ENCODE measurements at places on chromosomes 13 and 19.

- no peak for DNase-seq
Measured at GRCh38 chr19:14565298-14565679, 6.6 kb downstream of the NDUFB7 start.

DNA sequence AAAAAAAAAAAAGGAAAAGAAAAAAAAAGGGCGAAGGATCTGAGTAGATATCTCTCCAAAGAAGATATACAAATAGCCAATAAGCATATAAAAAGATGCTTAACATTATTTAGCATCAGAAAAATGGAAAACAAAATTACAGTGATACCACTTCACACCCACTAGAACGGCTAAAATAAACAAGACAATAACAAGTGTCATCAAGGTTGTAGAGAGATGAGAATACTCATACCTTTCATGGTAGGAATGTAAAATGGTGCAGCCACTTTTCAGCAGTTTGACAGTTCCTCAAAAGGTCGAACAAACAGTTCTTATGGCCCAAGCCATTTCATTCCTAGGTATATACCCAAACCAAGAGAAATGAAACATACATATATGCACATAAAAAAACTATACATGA, 33.5 kb downstream of the FOXO1 start:
- no peak for DNase-seq

- no peak for DNase-seq
Measured at GRCh38 chr13:26718146-26718545, 42.4 kb downstream of the GPR12 start.

DNA sequence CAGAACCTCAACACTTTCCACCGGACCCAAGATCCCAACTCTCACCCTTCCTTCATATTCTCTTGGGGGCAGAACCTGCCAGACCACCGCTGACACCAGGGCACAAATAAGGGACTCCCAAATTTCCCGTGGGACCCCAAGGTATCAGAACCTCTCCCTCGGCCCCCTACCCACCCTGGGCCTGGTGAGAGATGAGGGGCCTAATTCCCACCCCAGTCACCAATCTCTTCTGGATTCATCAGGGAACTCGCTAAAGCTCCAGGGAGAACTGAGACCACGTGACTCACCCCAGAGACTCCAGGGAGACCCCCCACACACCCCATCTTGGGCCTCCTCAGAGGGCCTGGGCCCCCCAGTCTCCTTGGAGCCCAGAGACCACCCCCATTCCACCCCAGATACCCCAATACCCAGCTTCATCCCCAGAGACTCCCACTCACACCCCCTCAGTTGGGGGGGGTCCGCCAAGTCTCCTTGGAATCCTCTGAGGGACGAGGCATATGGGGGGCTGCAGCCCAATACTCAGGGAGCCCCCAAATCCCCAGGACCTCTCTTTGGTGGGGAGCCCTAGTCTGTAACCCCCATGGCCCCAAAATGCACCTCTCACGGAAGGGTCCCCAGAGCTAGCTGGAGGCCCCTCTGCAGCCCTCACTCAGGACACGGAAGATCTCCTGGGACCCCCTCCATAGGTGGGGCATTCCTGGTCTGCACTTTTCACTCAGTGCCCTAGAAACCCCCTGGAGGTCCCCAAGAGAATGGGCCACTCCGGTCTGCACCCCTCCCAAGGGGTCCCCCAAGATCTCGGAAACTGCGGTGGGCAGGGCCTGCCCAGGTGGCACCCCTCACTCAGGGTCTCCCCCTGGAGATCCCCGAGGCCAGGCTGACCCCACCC, 1.6 kb downstream of the LMNB2 start:
- DNase-seq, result no peak

- DNase-seq, result no peak
Measured at GRCh38 chr19:12856653-12857052, 18.3 kb downstream of the MAST1 start.

GRCh38 chr13:83168590-83168989, 713.7 kb downstream of the SLITRK1 start:
- DNase-seq, result peak; percentile 29

GRCh38 chr13:80050252-80050651, 290.7 kb downstream of the SPRY2 start:
- no peak for DNase-seq

- DNase-seq, result peak; percentile 61
Measured at GRCh38 chr13:47039106-47039505, 142.3 kb upstream of the HTR2A start.

- no peak for DNase-seq
Measured at GRCh38 chr13:31674051-31674450, 65.3 kb upstream of the RXFP2 start.

- DNase-seq, result no peak
Measured at GRCh38 chr13:39559847-39560246, 43.1 kb downstream of the LHFPL6 start.

DNA sequence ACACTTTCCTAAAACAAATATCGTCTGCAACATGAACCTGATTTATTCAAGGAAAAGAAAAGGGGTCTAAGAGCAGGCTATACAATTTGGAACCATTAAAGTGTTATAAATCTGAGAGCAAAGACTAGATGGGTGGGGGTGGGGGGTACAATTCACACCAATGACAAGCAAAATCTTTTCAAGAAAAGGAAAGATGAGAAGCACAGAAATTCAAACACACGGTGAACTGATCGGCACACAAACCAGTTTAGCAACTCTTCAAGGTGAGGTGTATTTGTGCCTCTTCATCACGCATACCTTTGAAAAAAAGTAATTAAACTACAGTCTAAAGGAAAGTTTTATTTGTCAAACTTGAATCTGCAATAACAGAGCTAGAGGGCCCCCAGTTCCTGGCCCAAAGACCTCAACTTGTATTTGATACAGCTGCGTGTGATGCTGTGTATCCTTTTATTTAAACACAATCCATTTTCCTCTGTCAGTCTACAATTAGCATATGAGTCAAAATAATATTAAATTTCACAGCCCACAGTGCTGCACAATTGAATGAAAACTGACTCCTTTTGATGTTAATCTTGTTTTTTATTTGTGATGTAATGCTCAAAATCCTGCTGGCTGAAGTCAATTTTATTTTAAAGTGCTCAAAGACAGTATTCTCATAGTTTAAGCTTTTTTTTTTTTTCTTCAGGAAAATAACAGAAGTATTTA, 14.2 kb downstream of the EFNB2 start:
- no peak for DNase-seq

DNA sequence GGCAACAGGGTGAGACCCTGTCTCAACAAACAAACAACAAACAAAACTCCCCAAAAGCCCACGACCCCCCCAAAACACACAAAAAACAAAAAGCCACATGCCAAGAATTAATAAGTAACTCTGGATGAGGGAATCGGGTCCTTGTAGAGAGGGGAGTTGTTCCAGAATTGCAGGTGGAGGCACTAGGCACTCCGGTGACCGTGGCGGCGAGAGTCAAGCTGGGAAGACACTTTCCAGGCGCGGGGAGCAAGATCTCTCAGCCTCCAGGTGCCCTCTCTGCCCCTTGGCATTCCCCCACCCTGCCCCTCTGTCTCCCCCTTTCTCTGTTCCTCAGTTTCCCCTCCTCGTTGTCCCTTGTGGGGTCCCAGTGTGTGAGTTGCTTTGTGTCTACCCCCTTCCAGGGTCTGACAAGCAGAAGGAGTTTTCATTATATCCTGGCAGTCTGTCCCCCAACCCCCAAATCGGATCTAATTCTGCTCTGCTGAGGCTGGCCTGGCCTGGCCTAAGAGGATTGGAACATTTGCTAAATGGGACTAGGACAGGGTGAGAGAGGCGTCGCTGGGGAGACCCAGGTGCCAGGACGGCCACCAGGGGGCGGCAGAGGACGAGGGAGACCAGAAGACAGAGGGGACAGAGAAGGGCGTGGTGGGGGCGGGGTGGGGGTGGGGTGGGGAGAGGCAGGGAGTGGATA, 8.3 kb upstream of the CRX start:
- peak; percentile 3 for DNase-seq

DNA sequence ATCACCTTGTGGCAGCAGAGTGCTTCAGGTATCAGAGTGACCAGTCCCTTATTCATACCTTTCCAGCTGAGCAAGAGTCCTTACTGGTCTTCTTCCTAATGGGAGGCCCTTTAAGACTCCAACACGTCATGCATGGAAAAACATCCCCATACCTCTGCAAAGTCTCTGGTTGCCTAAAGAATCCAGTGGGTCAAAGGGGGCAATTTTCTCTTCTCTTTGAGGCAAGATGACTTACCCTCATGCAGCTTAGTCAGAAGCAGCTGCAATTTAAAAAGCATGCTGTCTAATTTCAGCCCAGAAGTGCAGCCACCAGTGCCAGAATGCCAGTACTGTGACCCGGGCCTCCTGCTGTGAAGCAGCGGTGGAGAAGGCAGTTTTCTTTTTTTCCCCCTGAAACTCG, 18.7 kb downstream of the PPP5C start:
- no peak for DNase-seq

DNA sequence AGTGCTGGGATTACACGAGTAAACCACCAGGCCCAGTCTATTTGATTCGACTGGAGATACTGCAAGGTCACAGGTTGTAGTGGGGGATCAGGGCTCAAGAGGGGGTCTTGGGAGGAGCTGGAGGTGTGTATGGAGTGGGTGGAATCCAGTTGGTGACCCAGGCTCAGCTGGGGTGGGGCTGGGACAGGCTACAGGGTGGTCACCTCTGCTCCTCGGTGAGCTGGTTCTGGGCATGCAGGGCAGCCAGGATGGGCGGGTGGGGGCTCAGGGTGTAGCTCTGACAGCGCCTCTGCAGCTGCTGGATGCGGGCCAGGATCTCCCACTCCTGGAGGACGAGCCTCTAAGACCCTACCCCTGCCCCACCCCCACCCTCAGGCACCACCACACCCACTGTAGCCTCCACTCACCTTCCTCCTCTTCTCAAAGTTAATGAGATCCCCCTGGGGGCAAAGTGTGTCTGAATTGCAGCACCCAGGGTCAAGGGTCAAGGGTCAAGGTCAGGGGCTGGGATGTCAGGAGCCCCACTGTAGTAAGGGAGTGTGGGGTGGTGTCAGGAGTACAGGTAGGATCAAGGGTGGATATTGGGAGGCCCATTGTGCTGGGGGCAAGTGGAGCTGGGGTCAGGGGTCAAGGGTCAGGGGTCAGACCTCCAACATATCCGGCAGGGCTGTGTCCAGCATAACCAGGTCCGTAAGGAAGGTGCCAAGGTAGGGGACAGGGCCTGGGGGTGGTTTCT, 17.1 kb downstream of the RGL3 start:
- DNase-seq, result no peak

DNA sequence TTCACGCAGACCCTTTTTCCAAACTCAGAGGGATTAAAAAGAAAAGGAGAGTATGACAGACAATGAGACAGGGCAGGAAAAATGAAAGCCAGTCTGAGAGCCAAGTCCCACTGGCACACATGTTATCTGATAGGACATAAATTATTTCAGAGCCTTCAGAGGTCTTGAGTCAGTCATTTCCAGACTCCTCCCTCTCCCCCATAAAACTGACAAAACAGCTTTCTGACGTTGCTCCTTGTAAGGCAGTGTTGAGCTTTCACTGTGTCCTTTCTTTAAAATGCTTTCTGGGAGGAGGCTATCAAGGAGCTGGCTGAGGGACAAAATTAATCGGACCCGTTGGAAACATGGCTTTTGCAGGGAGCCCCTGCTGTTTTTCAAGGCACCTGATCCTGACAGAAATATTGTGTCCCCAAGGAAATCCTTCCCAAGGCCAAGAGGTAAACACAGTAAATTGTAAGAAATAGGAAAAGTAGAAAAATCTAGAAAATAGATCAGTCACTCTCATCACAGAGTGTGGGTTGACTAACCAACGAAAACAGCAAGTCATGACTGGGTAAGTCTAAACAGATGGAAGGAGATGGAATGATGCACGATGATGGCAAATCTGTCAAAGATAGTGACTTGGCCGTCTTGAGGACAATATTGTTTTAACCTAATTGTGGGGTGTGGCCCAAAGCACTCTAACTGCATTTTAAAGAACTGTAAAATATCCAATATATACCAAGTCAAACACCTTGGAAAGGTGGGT, 89.7 kb downstream of the DCT start:
- no peak for DNase-seq

DNA sequence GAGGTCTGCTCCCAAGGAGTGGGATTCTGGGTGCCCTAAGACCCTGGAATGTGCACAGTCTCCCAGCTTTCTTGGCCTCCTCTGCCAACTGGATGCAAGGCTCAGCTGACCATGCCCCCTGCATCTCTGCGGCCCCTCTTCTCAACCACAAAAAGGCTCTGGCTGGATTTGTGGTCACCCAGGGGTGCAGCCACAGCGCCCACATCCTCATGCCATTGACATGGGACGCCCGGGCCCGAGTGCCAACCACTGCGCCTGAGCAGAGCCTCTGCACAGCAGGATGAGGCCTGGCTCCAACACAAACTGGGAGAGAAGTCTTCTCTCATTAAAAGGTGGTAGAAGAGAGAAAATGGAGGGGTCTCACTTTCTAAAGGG, 103.5 kb downstream of the FOXO1 start:
- no peak for DNase-seq

Data from fibroblast of skin of left quadriceps (primary cell).